Myocyte (in vitro differentiated cells): ENCODE measurements at places on chromosomes 2 and 18.

DNA sequence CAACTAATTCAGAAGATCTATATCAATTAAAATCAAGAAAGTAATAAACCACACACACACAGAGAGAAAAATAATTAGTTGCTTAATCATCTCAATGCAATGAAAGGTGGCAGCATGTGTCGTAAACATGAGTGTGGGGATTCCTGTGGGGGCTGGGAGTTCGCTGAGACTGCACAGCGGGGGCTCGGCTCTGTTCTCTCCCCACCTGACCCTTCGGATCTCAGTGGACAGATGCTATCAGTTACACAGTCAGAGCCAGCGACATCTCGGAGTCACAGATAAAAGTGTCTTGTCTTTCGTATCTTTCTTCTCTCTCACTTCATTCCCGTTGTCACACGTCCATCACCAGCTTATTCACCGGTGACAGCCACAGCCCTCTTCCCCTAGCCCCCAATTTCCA, 37.1 kb downstream of the COLEC12 start:
- no peak for DNase-seq

DNA sequence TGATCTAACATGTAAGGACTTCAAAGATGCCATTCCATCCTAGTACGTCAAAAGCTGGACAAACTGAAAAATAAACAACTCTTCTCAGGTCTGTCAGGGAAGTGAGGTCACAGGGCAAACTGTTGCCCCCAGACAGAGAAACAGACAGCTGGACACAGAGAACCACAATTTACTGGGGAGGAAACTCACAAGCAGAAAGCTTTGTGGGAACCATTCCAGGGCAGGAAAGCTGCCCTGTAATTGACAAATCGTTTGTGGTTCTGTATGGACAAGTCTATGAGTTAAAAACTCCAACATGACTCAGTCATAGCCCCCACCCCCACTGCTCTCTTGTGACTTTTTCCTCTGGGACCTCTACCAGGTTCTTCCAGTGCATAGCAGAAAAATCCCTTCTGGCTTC, 28.4 kb downstream of the MCEE start:
- peak; percentile 89 for DNase-seq

DNA sequence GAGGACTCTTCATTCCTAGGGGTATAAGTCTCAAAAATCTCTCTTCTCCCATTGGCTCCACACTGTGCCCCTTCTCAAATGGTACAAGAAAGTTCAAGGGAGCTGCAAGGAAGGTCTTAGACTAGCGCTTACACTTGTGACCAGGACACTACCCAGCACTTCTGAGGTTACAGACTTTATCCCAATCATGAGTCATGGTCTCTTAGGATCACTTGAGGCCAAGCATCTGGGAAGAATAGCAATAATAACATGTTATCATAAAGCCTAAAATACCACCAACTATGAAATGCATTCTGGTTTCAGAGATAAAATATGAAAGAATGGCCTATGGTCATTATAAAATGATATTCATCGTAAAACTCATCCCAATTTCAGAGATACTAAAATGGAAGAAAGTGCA, 309.9 kb upstream of the PKDCC start:
- peak; percentile 68 for DNase-seq

DNA sequence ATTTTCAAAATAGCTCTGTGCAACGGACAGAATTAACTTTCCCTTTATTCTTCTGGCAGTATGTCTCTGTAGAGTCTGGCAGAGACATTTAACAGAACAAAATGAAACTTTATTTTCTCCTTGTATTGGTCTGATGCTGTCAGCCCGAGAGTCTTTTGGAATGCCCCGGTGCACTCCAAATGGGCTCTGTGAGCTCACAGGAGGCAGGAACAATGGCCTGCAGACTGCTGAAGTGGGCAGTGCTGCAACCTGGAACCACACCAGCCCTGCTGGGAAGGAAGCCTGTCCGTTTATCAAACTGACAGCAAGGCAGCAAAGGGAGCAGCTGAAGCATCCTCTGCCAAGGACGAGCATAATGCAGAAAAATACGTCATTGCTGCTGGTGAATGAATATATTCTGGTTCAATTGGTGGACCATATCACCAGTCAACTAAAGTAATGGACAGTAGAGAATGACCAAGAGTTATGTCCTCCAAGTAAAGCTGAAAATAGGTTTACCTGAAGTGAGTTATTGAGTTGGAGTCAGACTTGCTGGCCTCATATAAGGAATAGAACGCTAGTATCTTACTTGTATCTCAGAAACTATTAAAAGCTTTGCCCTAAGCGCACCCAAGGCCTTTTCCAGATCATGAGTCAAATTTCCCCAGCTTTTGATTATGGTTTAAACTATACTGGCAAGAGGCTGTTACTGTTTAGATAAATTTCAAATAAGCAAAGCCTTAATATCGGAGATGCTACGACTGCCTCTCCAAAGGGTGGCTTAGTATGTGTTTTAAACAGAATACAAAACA, 207.6 kb upstream of the TANK start:
- peak; percentile 51 for DNase-seq

- DNase-seq = no peak
Observed at GRCh38 chr18:22872900-22873537, 60.1 kb upstream of the RBBP8 start.

- peak; percentile 77 for DNase-seq
Observed at GRCh38 chr2:191333911-191334357, 88.7 kb downstream of the MYO1B start.

- DNase-seq = no peak
Observed at GRCh38 chr2:239495791-239496233, 95.0 kb upstream of the HDAC4 start.

- no peak for DNase-seq
Observed at GRCh38 chr2:65464604-65465003, 32.2 kb upstream of the SPRED2 start.

- peak; percentile 39 for DNase-seq
Observed at GRCh38 chr18:7174344-7175095, 56.4 kb upstream of the LRRC30 start.
